ENCODE measurements at places on chromosomes 1 and 21.

GRCh38 chr1:76029331-76029730, 45.2 kb upstream of the ST6GALNAC3 start:
- DNase-seq, result no peak

DNA sequence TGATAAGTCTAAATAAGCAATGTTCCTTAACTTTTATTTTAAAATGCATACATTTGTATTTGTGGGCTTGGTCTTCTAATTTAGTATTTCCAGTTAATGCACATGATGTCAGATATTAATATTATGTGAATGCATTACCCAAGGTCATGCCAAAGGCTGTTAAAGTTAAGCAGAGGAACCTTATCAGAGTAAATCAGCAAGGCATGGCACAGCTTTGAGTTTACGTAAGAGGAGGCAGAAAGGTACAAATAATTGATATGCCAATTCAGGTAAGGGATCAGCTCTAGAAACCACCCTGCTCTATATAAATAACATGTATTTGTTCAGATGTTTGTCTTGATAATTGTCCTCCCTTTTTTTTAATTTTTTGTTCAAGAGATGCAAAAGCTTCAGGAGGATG, 64.5 kb upstream of the CHRM3 start:
- no peak for DNase-seq

DNA sequence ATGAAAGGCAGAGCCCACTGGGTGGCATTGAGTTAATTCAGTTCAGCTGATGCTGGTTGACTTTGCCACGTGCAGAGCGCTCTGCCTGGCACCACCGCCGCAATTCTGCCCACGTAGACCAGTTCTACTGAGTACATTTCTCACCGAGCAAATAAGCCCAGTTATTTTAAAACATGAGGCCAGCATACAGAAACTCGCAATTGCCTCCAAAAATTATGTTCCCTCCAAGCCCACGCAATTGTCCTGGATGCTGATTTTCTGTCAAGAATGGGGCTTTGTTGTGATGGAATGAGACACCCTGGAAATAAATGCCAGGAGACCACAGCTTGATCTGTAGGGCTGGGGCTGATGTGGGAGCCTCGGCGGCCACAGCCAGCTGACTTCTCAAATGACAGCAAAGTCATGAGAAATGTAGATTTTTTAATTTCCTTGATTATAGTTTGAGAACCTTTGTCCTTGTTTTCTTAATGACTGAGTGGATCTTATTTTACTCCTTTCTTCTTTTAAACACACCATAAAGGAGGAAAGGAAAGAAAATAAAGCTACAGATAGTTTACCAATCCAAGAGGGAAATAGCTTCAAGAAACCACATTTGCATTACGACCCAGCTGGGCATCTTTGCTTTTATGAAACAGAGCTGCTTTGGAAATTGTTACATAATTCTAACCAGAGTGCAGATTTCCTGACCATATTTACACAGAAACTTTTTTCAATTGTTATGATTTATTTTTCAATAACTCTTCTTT, 11.6 kb upstream of the PARP1 start:
- no peak for DNase-seq

DNA sequence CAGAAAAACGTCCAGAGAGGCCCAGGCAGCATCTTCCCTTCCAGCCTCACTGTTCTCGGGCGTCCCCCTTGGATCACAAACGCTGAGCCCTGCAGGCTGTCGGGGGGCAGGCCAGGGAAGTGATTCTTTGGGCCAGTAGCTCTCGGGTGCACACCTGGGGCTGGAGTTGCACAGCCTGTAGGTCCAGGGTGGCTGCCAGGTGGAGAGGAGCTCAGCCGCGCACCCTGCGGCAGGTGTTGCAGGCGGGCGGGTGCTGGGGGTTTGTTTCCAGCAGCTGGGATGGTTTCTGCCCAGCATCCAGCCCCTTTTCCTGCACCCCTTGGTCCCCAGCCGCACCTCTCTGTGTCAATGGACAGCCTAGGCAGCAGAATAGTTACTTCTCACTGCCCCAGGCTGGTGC, 15.7 kb downstream of the PRDM16 start:
- no peak for DNase-seq

GRCh38 chr21:43025636-43026180, 49.9 kb downstream of the CBS start:
- DNase-seq, result peak; percentile 96

GRCh38 chr21:39479164-39479813, 27.5 kb downstream of the SH3BGR start:
- no peak for DNase-seq

DNA sequence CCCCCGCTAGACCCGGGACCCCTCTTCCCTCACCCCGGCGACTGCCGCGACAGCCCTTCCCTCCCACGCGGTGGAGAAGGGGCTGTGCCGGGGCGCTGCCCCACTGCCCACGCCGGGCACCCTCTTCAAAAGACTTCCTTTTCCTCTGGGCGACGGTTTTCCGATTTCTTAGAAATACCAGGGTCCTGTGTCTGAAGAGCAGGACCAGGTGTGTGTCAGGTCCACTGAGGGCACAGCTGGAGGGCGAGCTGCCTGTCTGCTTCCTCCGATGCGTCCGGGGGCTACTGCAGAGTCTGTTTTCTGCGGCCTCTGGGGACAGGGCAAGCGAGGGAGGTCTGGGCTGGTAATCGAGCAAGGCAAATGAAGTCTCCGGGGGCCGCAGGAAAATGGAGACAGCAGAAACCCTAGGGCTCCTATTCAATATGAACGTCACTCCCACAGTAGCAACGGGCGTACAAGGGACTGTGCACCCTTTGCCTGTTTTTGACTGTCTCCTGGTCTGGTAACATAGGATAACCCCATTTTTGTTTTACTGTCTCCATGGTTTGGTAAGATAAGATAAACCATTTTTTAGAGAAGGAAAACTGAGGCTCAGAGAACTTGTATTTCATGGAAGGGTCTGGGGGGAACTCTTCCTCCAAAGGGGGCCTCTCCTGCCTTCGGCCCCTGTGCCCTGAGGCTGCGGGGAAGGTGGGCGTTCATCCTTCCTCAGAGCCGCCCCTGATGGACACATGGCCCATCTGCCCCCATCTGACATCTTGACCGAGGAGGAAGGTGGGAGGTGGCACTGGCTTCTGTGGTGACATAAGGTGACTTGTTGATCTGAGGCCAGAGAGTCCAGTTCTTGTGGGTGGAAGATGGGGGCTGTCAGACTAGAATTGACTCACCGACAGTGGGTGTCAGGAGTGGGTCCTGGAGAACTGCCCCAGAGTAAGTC, 970 bp downstream of the TNFRSF1B start:
- DNase-seq, result no peak

DNA sequence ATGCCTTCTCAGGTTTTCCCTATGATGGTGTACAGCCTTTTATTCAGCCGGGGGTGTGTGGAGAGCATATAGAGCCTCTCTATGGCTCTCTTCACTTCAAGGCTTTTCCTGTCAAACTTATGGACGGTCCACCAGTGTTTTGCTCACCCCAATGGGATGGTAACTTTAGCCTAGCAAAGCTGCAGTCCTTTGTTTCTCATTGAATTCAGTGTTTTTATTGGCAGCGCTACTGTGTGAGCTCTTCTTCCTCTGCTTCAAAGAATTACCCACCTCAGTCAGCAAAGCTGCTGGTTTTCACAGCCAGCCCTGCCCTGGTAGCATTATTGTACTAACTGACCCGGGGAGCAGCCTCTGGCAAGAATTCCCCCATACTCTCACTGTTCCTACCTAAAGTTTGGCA, 145.3 kb upstream of the RRP15 start:
- DNase-seq, result no peak

- no peak for DNase-seq
Measured at GRCh38 chr1:166865926-166866325, 10.1 kb downstream of the TADA1 start.

GRCh38 chr1:245678860-245679411, 524.2 kb downstream of the KIF26B start:
- no peak for DNase-seq

DNA sequence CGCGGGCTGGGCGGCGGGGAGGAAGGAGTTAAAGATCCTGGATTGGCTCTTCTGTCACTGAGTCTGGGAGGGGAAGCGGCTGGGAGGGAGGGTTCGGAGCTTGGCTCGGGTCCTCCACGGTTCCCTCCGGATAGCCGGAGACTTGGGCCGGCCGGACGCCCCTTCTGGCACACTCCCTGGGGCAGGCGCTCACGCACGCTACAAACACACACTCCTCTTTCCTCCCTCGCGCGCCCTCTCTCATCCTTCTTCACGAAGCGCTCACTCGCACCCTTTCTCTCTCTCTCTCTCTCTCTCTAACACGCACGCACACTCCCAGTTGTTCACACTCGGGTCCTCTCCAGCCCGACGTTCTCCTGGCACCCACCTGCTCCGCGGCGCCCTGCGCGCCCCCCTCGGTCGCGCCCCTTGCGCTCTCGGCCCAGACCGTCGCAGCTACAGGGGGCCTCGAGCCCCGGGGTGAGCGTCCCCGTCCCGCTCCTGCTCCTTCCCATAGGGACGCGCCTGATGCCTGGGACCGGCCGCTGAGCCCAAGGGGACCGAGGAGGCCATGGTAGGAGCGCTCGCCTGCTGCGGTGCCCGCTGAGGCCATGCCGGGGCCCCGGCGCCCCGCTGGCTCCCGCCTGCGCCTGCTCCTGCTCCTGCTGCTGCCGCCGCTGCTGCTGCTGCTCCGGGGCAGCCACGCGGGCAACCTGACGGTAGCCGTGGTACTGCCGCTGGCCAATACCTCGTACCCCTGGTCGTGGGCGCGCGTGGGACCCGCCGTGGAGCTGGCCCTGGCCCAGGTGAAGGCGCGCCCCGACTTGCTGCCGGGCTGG, at the start of gene NPR1:
Gene NPR1 (plus strand): TSS at position 170 of the 818 bp plus-strand sequence. CDS start 421 bp downstream, at position 591.
- no peak for DNase-seq

DNA sequence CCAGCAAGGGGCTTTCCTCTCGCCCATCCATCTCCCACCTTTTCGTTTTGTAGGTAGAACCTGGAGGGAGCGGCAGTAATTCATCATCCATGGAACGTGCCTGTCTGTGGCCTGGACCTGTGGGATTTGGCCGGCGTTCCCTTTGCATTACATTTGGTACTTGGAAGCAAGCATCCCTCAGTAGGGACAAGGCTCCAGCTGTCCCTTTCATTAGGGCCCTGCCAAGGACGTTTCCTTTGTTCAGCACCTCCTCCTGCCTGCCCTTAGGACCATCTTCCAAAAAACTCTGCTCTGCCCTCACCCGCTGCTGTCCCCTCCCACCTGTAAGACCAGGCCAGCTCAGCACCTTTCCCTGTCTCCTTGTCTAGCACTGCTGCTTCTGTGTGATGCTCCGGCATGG, 62.1 kb downstream of the RYR2 start:
- no peak for DNase-seq

- DNase-seq, result no peak
Measured at GRCh38 chr1:230270185-230270558, 156.0 kb downstream of the PGBD5 start.

DNA sequence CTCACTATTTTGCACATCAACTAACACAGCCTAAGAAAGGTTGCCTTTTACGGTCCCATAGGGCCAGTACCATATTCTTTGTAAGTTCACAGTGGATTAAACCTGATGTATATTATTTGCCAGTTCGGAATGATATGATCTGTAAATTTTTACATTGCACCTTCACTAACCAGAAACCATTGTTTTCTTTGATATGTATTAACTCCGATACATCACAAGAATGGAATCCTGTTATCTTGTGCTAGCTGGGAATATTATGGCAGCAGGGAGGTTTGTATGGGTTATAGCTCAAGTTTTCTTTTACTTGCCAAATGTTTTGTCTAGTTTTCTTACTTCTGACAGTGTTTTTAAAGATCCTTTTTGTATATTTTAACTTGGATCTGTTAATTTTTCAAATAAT, 51.4 kb upstream of the S1PR1 start:
- peak; percentile 50 for DNase-seq

- DNase-seq, result peak; percentile 51
Measured at GRCh38 chr1:10514490-10515235, 39.9 kb downstream of the PEX14 start.

GRCh38 chr1:3657578-3658230, 5.4 kb downstream of the TP73 start:
- no peak for DNase-seq

DNA sequence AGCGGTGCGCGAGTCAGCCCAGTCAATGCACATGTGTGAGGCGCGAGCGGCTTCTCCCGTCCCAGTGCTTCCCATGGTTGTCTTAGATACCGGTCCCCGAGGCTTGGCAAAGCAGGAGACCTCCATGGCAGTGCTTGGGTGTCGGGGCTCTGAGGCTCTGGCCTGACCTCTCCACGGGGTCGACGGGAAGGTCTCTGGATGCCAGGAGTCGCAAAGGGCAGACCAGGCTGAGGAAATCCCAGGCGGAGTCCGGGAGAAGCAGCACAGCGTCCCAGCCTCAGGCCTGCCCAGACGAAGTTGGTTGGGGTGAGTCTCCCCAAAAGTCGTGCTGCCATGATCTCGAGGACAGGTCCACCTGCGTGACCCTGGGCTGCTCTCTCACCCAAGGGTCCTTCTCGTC, 3881.6 kb downstream of the SRGAP2C start:
- DNase-seq, result no peak

DNA sequence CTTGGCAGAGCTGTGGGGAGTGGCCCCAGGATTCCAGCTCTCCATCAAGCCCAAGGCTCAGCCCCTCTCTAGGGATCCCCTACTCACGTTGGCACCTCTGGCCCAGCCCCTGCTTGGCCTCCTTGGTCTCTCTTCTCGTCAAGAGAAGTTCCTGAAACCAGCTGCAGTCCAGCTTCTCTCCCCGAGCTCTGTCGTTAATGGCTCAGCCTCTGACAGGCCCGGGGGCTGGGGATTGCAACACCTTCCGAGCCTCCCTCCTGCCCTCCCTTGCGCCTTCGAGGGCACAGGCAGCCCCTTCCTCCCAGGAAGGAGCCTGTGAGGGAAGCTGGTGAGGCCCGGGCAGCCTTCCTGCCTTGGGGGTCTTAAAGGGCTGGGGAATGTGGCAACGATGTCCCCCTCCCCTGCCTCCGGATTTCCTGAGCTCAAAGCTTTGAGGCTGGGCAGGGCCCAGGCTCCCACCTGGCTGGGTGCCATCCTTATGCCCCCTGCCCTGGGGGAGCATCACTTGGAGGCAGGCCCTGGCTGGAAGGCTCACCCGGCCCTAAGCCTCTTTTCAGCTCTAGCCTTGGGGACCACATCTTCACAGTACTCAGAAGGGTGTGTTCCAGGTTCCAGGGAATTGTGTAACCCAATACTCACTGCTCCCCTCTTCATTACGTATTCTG, at the start of gene CSF3R:
Gene CSF3R (minus strand): TSS at position 190 of the 665 bp plus-strand sequence. CDS start 3,417 bp downstream, outside the sequence.
- no peak for DNase-seq

- no peak for DNase-seq
Measured at GRCh38 chr1:57204091-57204490, 219.8 kb downstream of the DAB1 start.

GRCh38 chr1:76481672-76482071, 385.6 kb upstream of the ST6GALNAC5 start:
- DNase-seq, result no peak

GRCh38 chr1:64062529-64062928, 140.9 kb upstream of the UBE2U start:
- no peak for DNase-seq

- DNase-seq, result peak; percentile 97
Measured at GRCh38 chr1:40708750-40709099, 17.2 kb downstream of the NFYC start.

- DNase-seq, result no peak
Measured at GRCh38 chr1:87129606-87130005, 199.1 kb upstream of the LMO4 start.

DNA sequence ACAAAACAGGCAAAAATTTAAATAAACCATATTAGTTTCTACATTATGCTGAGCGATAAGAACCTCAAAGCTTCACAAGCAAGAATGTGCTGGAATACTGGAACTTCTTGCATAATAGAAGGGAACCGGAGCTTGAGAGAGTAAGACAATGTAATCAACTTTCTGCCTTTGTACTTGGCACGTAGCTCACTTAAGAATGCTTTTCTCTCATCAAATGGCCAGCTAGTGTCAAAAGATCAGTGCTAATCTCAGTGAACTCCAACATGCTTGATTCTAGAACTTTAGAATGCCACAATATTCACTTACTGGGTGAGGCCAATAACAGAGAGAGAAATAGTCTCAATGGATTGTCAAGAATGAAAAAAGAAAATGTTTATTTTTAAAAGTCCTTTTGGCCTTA, 486.1 kb upstream of the LRRC7 start:
- DNase-seq, result no peak

Data from kidney glomerular epithelial cell (primary cell).